Endothelial cell of umbilical vein (primary cell): ENCODE measurements at places on chromosomes 1 and 21.
A peak's percentile ranks its signal among the peaks of the same experiment; 100 is the strongest.

GRCh38 chr21:35050348-35051286 lies 1.5 kb upstream of the RUNX1 start:
- no peak for DNase-seq

DNA sequence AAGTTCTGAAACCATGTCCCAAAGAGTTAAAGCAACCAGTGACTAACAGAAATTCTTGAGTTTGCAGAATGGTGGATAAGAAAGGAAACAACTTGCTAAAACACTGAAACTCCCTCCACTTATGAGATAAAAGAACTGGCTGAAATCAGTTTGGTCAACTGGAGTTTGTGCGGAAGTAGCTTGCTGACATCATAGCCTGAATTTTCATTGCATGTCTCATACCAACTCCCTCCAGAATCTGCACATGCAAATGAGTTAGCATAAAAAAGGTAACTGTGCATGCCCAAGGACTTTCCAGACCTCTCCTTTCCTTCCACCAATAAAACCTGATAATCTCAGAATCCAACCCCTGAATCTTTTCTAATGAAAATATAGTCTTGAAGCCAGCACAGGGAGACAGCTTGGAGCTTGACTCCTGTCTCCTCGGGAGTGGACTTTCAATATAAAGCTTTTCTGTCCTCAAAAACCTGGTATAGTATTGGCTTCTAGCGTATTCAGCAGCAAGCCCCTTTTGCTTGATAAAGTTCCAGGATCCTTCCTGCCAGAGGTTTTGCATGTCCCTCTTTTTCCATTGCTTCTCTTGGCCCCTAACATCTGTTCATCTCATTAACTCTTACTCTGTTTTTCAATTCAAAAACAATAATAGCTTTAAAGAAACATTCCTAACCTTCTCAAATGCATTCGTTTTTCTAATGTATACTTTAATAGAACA lies 785.8 kb upstream of the ADGRL4 start:
- DNase-seq = no peak

DNA sequence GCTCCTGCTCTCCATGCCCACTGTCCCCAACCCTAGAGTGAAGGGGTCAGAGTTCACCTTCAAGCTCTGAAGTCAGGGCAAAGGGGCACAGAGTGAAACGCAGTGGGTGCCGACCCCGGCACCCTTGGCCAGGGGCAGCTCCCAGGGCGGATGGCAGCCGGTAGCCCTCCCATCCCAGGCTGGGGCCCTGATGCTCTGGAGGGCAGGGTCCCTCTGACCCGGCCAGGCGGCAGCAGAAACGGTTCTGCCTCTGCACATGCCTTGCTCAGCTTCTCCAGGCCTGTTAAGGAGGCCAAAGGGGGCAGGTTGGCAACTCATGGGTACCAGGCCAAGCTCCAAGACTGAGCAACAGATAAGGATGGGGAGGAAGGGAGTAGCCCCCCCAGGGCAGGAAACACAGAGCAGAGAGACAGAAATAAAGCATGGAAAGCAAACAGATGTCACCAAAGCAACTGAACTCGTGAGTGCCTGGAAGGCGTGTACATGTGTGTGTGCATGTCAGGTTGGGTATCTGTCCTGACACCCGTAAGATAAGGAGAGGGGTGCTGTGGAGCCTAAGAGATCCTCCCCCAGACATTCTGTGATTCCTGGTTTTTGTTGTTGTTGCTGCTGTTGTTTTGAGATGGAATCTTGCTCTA lies 112.3 kb upstream of the IFFO2 start:
- no peak for DNase-seq

- DNase-seq = no peak
Observed at GRCh38 chr1:53409695-53410094, 49.5 kb upstream of the DMRTB1 start.

- no peak for DNase-seq
Observed at GRCh38 chr1:2445162-2445822, 30.8 kb upstream of the PLCH2 start.

DNA sequence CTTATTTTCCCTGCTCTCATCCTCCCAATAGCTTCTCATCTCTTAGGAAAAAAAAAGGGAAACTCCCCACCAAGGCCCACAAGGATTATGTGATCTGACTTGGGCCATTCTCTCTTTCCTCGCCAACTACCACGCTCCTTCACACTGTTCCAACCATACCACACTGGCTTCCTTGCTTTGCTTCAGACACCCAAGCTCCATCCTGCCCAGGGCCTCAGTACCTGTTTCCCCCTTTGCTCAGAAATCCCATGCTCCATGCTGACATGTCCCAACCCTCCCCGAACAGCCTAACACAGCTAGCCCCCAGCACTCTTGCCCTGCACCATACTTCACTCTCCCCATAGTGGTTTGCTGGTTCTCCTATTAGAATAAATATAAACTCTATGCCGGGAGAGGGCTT lies 39.2 kb downstream of the MAB21L3 start:
- DNase-seq = no peak

DNA sequence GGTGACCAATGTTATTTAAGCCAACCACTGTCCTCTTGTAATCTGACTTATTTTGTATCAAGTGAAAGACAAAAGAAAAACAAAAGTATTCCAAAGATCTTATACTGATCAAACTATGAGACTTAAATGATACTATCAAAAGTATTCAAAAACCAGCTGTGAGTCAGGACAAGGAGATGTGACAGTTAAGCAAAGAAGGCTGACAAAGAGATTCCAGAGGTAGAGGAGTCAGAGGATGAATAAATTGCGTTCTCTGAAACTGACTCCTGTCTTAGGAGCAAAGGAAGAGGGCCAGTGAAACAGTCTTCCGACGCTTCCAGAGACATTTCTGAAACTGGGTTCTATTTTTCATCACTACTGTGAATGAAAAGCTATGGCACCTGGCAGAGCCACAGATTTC lies 20.9 kb downstream of the TMEM50B start:
- DNase-seq = no peak

- DNase-seq = no peak
Observed at GRCh38 chr1:244102046-244102445, 51.0 kb downstream of the ZBTB18 start.

- DNase-seq = peak; percentile 66
Observed at GRCh38 chr1:221100611-221101010, 221.4 kb downstream of the HLX start.

DNA sequence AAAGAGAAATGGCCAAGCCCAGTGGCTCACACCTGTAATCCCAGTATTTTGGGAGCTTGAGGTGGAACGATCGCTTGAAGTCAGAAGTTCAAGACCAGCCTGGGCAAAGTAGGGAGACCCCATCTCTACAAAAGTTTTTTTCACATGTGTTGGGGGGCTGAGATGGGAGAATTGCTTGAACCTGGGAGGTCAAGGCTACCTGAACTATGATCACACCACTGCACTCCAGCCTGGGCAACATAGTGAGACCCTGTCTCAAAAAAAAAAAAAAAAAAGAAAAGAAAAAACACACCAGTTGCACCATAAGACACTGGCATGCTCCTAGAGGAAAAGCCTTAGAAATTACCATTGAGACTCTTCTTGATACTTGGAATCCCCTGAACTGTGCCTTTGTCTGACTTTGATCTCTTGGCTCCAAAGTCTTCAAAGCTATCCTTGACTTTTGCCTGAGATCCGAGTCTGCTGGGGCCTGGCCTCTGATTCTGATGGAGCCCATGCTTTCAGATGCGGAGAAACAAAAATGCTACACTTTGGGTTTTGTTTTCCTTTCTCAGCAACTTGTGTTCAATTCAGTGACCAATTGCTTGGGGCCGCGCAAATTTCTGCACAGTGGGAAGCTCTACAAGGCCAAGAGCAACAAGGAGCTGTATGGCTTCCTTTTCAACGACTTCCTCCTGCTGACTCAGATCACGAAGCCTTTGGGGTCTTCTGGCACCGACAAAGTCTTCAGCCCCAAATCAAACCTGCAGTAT lies 33.7 kb downstream of the ATP5PO start:
- DNase-seq = peak; percentile 27

DNA sequence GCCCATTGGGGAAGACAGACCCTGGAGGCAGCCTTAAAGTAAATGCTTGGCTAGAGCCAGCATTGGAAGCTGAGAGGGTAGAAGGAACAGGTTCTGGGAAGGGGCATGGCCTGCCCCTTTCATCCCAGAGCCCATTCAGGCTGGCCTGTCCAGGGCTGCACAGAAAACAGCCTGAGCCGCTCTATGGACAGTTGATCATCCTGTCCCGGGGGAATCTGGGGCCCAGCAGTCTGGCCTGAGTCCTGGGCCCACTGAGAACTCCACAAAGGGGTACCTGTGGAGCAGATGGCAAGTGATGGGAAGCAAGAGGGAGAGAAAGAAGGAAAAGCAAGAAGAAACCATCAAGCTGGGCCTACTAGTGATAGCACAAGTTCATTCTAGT lies 13.2 kb downstream of the TMEM81 start:
- no peak for DNase-seq

DNA sequence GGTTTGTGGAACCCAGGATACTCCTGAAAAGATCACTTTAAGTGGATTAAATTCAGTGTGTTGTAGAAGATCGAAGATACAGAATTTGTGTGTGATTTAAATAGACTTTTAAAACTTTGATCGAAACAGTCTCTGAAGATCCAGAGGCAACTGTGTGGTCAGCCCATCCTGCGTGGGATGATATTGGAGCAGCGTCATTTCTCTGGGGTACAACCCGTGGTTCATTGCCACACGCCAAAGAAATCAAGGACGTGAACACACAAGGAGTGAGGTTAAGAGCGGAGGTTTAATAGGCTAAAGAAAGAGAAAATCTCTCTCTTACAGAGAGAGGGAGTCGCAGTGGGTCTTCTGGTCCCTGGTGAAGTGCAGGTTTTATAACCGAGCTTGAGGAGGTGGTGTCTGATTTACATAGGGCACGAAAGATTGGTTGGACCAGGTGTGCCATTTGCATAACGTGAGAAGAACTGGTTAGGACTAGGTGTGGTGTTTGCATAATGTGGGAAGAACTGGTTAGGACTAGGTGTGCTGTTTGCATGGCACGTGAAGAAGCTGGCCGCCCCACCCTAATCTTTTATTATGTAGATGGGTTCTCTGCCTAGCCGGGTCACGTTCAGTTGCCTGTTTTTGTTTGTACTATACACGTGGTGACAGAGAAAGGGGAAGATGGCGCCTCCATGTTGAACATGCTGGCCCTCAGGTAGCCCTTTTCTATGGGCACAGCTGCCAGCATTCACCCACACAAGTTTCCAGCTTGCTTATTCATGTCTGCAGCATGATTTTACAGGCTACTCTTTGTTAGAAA lies 82.3 kb downstream of the ADSS2 start:
- no peak for DNase-seq

- DNase-seq = no peak
Observed at GRCh38 chr1:3945222-3945621, 45.1 kb upstream of the C1orf174 start.

DNA sequence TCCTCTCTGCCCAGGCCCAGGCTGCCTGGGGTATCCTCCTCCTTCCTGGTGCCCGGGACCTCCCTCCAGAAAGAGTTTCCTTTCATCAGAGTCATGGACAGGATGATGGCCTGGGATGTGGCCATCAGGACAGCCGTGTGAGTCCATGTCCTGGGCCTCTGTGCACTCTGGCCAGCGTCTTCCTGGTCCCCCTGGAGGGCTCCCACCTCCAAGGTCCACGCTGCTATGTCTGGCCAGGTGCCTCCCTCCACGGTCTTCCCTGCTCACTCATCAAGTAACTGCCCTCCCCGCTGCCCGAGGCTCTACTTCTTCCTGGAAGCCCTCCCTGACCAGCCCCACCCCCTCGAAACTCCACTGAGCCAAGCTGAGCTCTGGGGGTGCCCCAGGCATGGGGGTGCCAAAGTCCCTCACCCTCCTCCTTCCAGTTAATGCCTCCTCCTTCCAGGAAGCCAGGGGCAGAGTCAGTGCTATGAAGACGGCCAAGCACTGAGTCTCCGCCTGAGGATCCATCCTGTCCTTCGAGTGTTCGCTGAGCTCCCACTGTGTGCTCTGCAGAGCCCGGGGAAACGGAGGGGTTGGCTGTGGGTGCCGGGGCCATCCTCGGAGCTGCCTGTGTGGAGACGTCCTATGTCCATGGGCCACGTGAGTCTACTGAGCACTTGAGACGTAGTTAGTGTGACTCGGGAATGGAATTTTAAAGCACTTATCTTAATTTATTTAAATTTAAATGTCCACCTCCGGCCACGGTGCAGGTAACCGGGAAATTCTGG lies 28.5 kb upstream of the TTC34 start:
- DNase-seq = no peak

GRCh38 chr21:31173881-31174555 lies 135.7 kb upstream of the KRTAP19-8 start:
- DNase-seq = peak; percentile 78

GRCh38 chr1:81756872-81757271 lies 43.9 kb upstream of the ADGRL2 start:
- DNase-seq = no peak

GRCh38 chr1:4110888-4111287 lies 210.8 kb upstream of the C1orf174 start:
- DNase-seq = no peak

DNA sequence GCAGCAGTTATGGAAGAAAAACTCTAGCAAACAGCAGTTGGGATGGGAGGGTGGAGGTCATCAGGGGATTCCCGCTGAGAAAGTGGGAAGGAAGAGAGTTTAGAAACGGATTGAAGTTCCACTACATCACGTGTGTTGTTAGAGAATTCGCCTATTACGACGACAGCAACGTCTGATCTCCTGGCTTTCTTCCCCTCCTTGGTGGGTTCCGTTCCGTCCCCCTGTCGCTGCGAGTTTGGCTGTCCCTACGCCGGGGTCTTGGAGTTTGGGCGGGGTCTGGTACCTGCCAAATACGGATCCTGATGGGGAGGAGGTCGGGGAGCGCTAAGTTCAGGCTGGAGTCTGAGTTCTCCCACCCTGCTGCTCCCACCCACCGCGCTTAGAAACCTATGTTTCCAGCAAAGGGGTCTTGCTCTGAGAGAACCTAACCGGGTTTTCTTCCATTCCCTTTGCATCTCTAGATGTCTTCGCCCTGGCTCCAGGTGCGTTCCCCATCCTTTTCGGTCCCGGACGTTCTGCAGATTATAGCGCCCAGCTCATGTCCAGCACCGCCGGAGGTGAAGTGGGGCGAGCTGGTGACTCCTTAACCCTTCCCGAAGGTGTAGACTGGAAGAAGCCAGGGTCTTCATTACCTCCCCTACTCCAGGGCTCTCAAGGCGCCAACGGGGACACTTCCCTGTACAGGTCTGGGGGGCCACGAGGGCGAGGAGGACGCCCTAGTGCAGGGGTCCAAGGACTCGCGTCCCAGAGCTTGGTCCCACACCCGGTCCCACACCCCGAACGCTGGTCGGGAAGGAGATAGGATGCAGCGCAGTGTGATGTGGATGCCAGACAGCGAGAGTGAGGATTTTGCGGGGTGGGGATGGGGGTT lies 641 bp upstream of the KCNK2 start:
- DNase-seq = no peak

- DNase-seq = no peak
Observed at GRCh38 chr1:47992720-47993415, 4.3 kb downstream of the TRABD2B start.

GRCh38 chr1:204299814-204300365 lies 59.8 kb downstream of the PLEKHA6 start:
- no peak for DNase-seq

DNA sequence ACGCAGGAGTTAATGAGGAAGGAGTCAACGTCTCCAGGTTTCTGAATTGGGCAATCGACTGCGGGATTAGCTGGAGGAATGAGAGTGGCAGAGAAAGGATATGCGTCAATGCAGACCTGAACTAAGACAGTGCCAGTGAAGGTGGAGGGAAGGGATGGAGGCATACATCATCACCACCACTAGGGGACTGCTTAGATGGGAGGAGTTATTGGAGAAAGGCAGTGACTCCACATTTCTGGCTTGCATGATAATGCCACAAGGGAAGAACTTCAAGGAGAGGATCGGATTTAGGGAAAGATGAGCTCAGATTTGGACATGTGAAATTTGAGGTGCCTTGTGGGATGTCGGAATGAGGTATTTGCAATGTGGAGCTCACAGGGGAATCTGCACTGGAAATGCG lies 17.5 kb downstream of the VASH2 start:
- DNase-seq = no peak
